Stimulated activated CD8-positive, alpha-beta memory T cell treated with anti-CD3 and anti-CD28 coated beads, Interleukin-4, amount 100 ng/mL, for 24 hours (primary cell): ENCODE measurements at places on chromosomes 12 and 14.

GRCh38 chr14:72847721-72848120 is 46.2 kb downstream of the DPF3 start:
- no peak for DNase-seq

DNA sequence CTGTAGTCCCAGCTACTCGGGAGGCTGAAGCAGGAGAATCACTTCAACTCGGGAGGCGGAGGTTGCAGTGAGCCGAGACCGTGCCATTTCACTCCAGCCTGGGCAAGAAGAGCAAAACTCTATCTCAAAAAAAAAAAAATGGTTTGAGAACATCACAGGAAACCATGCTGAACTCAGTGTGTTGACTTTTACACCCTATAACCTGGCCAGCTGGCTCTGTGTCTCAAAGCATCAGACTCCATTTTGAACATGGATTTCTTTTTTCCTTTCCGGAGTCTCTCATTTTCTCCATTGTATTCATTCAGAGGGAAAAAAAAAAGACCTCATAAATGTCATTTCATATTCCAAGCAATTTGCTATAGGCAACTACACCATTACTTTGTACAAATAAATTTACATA is 63.2 kb upstream of the FOXN3 start:
- no peak for DNase-seq

- no peak for DNase-seq
These were observed 341.3 kb upstream of the FBXO33 start for GRCh38 chr14:39773387-39774126.

- no peak for DNase-seq
These were observed 41.4 kb downstream of the ZC3H14 start for GRCh38 chr14:88604212-88604611.

DNA sequence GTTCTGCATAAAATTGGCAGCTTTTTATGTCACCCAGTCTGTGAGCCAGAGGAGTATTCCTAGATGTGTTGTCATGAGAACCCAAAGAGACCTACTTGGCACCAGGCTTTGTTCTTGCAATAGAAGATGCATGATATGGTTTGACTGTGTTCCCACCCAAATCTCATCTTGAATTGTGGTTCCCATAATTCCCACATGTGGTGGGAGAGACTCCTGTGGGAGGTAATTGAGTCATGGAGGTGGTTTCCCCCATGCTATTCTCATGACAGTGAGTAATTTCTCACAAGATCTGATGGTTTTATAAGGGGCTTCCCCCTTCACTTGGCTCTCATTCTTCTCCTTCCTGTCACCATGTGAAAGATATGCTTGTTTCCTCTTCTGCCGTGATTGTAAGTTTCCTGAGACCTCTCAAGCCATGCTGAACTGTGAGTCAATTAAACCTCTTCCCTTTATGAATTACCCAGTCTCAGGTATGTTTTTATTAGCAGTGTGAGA is 572.0 kb upstream of the ATP2B1 start:
- DNase-seq: no peak

DNA sequence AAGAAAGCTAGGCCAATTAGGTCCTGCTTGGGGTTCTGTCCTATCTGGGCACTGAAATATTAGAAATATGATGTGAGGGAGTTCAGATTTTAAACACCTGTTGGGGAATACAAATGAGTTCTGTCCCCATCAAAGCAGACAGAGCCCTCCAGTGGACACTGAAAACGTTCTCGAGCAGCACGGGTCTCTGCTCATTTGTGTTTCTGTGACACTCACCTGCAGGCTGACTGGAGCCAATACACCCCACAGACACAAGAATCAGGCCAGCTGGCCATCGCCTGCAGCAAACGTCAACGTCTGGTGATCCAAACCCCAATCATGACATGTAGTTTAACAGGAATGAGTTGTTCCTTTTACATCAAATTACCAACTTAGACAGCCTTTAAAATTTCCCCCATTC is 493.4 kb upstream of the TMEM132C start:
- no peak for DNase-seq

DNA sequence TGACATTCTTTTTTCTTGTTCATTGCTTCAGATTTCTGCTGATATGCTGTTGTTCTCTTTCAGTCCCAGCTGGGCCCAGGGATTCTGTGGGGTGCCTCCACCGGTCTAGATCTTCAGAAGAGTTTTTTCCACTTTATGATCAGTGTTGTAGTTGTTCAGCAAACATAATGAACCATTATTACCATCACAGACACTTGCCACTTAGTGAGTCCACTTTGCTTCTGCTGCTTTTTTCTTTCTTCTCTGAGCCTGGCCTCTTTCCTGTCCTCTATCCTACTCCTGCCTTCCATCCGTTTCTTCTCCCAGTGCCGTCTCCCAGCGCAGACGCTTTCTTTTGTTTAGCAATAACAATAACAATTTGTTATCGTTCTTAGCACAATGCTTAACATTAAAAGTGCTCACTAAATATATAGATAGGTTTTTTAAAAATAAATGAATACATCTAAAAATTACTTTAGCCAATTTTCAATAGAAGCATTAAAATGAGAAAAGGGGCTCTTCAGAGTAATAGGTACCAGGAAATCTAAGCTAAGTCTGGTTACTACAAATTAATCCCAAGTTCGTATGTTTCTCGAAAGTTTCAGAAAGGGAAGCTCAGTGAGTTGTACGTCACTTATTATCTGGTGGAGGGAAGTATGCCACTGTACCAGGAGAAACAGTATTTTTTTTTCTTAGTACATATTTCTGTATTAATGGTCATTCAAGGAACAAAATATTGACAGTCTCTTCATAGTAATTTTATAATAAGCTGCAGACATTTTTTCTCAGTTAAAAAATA is 98.2 kb downstream of the SRGAP1 start:
- no peak for DNase-seq

GRCh38 chr12:131094831-131095805 is 141.4 kb downstream of the ADGRD1 start:
- DNase-seq: no peak

GRCh38 chr14:69625299-69626131 is 14.1 kb downstream of the SUSD6 start:
- peak; percentile 66 for DNase-seq

- DNase-seq: no peak
These were observed 102.1 kb downstream of the KCNH5 start for GRCh38 chr14:62943202-62943601.

DNA sequence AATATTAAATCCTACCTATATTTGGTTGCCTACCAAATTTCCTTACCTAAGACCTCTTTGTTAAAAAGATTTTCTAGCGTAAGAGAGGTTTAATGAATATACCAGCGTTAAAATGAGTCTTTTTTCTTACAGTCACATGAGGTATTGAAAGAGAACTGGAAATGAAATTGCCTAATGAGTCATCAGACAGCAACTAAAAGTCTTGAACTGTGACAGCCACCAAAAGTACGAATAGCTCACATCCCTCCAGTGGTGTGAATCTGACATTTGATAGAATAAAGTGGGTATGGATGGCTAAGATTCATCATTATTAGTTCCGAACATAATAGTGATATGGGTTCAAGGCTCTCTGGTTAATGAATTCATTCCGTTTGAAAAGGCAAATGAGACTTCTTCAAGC is 1297.3 kb downstream of the AACS start:
- no peak for DNase-seq

DNA sequence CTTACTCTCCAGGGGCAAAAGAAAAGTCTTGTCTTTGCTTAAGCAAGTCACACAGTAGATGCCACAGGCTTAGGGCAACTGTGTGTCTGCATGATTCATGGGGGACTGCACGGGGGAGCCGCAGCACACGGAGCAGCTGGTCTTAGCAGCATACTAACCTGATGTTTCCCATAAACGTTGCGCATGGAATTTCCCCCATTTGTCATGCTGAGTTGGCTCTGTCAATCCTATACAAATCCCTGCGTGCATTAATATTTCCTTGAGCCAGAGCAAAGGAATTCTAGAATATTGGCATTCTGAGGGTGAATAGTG is 71.2 kb downstream of the SAMD4A start:
- no peak for DNase-seq

- DNase-seq: no peak
These were observed 23.6 kb upstream of the MLXIP start for GRCh38 chr12:122054842-122055520.

DNA sequence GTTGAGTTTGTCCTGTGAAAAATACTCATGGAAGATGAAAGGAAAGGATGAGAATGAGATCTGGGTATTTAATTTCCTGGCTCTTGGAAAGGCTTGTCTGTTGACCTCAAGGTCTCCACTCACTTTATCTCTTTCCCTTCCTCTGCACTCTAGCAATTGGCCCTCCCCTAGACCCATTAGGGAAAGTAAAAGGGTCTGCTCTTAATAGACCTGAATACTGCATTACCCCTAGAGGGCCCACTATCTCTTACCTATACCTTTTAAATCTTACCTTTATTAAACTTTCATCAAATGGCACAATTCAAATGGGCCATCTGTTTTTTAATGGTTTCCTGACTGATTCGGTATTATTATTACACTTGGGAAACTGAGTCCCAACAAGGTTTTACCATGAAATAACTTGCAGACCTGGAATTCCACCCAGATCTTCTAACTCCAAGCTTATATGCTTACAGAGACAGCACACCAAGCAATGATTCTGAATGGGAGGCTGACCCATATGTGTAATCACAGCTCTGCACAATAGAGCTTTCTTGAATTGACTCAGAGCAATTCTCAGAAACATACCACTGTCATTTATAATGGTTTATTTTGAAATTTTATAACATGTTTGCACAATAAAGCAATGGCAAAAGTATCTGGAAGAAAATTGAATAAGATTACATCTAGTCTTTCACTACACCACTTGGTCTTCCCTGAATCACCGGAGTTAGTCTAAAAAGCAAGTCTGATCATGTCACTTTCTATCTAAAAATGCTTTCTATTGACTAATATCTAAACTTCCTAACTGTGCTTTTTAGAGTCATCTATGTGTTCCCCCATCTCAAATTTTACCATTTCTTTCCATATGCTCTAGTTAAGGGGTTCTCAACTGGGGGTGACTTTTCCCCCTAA is 618.5 kb downstream of the NRXN3 start:
- DNase-seq: no peak

DNA sequence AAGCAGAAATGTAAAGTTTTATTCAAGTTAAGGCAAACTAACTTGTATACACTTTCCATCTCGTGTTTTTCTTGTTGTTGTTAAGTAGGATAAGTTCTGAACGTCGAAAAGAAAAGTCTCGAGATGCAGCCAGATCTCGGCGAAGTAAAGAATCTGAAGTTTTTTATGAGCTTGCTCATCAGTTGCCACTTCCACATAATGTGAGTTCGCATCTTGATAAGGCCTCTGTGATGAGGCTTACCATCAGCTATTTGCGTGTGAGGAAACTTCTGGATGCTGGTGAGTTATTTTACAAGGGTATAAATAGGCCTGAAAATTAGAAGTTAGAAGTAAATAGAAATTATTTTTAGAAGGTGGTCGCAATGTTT is 25.0 kb downstream of the HIF1A start:
- DNase-seq: no peak

DNA sequence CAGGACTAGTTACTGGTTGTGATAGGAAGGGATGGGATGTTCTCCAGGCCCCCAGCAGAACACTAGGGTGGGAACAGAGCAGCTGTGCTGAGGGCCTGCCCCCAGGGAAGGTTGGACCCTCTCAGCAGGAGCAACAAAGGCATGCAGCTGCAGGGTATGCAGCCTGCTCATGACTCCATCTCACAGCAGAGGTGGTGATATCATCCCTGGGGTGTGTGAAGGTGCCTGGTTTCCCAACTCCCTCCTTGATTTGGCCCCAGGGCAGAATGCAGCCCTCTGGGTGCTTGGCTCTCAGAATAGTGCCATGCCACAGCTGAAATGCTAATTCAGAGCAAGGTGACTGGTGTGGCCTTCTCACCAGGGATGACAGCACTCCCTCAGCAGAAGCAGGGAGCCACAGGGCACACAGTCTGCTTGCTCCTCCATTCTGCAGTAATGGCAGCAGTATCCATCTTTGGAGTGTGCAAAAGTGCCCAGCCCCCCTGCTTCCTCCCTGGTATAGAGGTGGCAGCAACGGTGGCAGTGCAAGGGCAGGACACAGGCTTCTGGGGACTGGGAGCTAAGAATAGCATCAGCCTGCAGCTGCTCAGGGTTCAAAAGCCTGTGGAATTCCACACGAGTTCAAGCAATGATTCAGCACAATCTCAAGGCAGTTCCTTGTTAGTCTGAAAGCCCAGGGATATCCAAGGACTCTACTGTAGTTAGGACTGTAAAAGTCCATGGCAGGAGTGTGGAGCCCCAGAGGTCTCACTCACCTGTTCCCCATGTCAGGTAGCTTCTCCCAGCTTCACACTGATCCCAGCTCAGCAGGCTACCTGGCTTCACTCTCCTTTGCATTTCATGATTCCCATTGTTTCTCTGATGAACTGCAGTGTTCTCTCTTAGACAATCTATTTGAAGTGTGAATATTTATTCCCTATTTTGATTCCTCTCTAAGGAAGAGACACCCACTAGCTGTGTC is 298.1 kb upstream of the FOXG1 start:
- no peak for DNase-seq

GRCh38 chr12:65430571-65431306 is 152.3 kb downstream of the MSRB3 start:
- DNase-seq: no peak

DNA sequence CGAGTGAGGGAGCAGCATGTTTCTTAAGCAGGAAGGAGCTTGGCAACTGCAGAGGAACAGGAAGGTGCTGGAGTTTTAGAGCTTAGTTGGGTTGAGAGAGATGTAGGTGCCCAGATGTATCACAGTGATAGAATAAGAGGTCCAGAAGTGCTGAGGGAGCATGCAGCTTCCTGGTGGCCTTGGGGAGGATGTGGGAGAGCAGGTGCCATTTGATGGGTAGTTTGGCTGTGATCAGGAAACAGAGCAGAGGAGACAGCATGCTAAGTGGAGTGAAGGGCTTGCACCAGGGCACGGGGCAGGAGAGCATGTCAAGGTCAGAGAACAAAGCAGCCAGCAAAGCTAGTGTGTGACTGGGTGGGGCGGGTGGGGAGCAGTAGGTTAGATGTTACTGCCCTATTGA is 74.8 kb downstream of the PAPOLA start:
- no peak for DNase-seq

DNA sequence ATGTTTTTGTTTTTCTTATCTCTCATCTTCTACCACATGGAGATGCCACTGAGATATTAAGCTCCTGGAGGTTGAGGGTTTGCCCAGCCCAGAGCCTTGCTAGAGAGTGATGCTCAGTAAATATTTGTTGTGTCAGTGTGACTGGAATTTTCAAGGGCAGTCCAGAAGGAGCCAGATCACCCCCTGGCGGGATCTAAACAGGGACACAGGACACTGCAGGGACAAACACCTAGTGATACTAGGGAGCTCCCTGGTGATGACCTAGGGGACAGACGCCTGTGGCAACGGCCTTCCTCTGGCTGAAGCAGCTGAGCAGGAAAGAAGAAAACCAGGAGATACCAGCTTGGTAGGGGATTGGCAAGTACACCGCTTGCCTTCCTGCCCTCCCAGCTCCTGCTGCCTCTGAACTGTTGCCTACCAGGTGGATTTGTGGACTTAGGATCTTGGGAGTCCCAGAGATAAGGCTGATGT is 714.4 kb upstream of the TBX3 start:
- DNase-seq: no peak
